Activated naive CD4-positive, alpha-beta T cell treated with anti-CD3 and anti-CD28 coated beads, Interleukin-2, amount 10 ng/mL, durations not matched to agents 7 days and 5 days (primary cell): ENCODE measurements at places on chromosomes 4 and X.

- no peak overlapping the region for H3K27ac ChIP-seq
- H3K4me1 ChIP-seq = no peaks in the 10 kb centered on the region
- H3K36me3 ChIP-seq = no peaks in the 10 kb centered on the region
- peaks cover 4% of the 10 kb centered on the region for H3K27me3 ChIP-seq
Measured at GRCh38 chrX:15877380-15877779, 22.8 kb upstream of the AP1S2 start.

- DNase-seq = no peak
- H3K36me3 ChIP-seq = no peaks in the 10 kb centered on the region
- no peaks in the 10 kb centered on the region for H3K4me1 ChIP-seq
Measured at GRCh38 chr4:120331486-120332370, 265.1 kb upstream of the MAD2L1 start.

- no peak for DNase-seq
- H3K4me1 ChIP-seq = no peaks in the 10 kb centered on the region
- H3K27me3 ChIP-seq = peaks cover 4% of the 10 kb centered on the region
- peaks cover 7% of the 10 kb centered on the region for H3K36me3 ChIP-seq
- H3K27ac ChIP-seq = no peak overlapping the region
Measured at GRCh38 chr4:4323705-4324534, 33.9 kb downstream of the ZBTB49 start.

DNA sequence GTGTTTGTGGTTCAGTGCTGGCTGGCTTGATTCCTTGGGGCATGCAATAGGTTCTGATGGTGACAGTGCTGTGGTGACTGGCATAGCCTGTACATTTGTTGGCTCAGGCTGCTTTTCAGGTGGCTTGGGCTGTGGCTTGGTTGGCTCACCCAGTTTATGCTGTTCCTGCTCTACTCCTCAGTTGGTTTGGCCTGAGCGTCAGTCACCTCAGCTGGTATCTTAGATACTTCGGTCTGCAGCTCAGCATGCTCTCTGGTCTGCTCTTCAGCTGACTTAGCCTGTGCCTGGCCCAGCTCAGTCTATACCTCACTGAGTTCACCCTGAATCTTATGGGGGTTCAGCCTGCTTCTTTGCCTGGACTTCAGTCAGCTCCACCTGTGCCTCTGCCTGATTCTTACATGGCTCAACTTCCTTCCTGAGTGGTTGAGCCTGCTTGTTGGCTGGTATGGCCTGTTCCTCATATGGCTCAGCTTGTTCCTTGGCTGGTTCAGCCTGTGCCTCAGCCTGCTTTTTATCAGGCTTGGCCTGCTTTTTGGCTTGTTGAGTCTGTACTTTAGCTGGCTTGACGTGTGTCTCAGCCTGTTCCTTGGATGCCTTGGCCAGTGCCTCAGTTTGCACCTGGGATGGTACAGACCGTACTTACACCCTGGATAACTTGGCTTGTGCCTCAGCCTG, 170.6 kb downstream of the MSN start:
- DNase-seq = no peak
- no peaks in the 10 kb centered on the region for H3K36me3 ChIP-seq
- H3K27me3 ChIP-seq = no peaks in the 10 kb centered on the region

- H3K27me3 ChIP-seq = no peaks in the 10 kb centered on the region
- no peak overlapping the region for H3K4me3 ChIP-seq
- H3K27ac ChIP-seq = no peak overlapping the region
Measured at GRCh38 chrX:119290476-119290875, 54.4 kb downstream of the PGRMC1 start.

DNA sequence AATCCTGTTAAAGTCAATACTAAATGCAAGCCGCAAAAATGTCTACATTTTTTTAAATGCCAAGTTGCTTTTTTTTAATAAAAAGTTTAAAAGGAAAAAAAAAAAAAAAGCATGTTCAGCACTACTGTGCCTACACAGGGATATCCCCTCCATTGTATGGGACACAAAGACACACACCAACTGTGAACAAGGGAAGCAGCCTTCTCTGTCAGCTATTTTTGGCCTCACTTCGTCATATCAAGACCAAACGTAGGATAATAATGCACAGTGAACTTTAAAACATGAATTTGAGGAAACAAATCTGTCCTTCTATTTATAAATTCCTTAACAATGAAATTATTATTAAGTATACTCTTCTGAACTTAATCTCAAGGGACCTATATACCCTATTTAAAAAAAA, 4.4 kb downstream of the FBXW7 start:
- H3K36me3 ChIP-seq = peaks cover 33% of the 10 kb centered on the region
- no peak overlapping the region for H3K27ac ChIP-seq
- H3K4me3 ChIP-seq = no peak overlapping the region
- H3K4me1 ChIP-seq = peaks cover 38% of the 10 kb centered on the region
- DNase-seq = no peak
- peaks cover 7% of the 10 kb centered on the region for H3K27me3 ChIP-seq

- peaks cover 7% of the 10 kb centered on the region for H3K4me1 ChIP-seq
- peak overlapping the region; percentile 66 for H3K4me3 ChIP-seq
- H3K27me3 ChIP-seq = peaks cover 39% of the 10 kb centered on the region
- no peaks in the 10 kb centered on the region for H3K36me3 ChIP-seq
Measured at GRCh38 chrX:65406532-65406931, 128.1 kb downstream of the LAS1L start.

DNA sequence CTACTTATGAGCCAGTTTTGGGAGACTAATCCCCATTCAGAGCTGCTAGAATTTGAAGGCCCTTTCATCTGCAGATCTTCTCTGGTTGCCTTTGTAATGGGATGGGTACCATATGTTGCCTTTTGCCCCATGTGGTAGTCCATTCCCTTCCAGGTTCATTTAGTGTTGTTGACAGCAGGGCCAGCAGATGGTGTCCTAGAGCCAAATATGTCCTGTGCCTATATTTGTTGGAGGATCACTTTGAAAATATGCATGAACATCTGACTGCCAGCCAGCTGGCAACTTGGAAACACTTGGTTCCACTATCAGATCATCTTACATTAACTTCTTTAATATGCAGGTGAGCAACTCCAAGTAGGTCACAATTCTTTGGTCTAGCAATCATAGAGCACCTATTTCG, 30.4 kb downstream of the CFAP299 start:
- peak; percentile 69 for DNase-seq
- H3K36me3 ChIP-seq = no peaks in the 10 kb centered on the region
- no peak overlapping the region for H3K4me3 ChIP-seq
- peaks cover 2% of the 10 kb centered on the region for H3K4me1 ChIP-seq
- no peak overlapping the region for H3K27ac ChIP-seq
- peaks cover 4% of the 10 kb centered on the region for H3K27me3 ChIP-seq

DNA sequence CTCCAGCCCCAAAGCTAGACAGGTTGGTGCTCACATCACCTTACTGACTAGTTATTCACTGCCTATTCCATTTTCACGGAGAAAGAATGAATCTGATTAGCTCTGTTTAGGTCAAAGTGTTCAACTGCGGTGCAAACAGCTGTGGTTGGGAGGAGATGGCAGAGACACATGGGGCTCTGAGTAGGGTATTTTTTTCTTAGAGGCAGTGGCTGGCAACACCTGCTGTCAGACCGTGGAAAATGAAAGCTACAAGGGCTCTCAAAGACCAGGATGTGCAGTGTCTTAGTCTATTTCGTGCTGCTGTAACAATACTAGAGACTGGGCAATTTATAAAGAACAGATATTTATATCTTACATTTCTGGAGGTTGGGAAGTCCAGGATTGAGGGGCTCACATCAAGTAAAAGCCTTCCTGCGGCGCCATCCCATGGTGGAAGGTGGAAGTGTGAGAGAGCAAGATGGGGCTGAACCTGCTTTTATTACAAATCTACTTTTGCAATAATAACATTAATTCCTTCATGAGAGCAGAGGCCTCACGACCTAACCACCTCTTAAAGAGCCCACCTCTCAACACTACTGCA, 10.6 kb downstream of the NYX start:
- no peaks in the 10 kb centered on the region for H3K27me3 ChIP-seq
- peak overlapping the region; percentile 4 for H3K27ac ChIP-seq
- H3K4me3 ChIP-seq = no peak overlapping the region
- H3K4me1 ChIP-seq = peaks cover 14% of the 10 kb centered on the region
- H3K36me3 ChIP-seq = no peaks in the 10 kb centered on the region

- H3K4me3 ChIP-seq = no peak overlapping the region
- H3K27me3 ChIP-seq = peaks cover 8% of the 10 kb centered on the region
- no peak for DNase-seq
- H3K36me3 ChIP-seq = no peaks in the 10 kb centered on the region
- no peak overlapping the region for H3K27ac ChIP-seq
- no peaks in the 10 kb centered on the region for H3K4me1 ChIP-seq
Measured at GRCh38 chr4:80312124-80312523, 23.4 kb upstream of the CFAP299 start.

DNA sequence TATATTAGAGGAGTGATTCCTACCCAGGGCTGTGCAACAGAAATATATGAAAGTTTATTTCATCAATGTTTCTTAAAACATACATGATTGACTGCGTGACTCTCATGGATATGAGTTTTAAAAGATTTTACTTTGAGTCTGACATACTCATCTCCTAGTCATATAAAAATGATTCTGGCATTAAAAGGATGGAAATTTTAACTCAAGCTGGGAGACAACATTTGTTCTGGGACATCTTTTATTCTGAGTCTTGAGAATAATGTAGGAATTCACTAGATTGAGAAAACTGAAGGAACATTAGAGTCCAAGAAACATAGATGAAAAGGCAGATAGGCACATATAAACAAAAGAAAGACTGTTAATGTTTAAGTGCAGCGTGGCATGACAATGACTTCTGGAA, 649.6 kb downstream of the SPRY1 start:
- no peaks in the 10 kb centered on the region for H3K4me1 ChIP-seq
- H3K4me3 ChIP-seq = no peak overlapping the region
- no peak for DNase-seq
- H3K36me3 ChIP-seq = no peaks in the 10 kb centered on the region

- no peak overlapping the region for H3K4me3 ChIP-seq
- H3K27ac ChIP-seq = no peak overlapping the region
- H3K27me3 ChIP-seq = peaks cover 20% of the 10 kb centered on the region
- H3K4me1 ChIP-seq = no peaks in the 10 kb centered on the region
- H3K36me3 ChIP-seq = no peaks in the 10 kb centered on the region
Measured at GRCh38 chr4:152992466-152992865, 56.3 kb downstream of the FHDC1 start.

DNA sequence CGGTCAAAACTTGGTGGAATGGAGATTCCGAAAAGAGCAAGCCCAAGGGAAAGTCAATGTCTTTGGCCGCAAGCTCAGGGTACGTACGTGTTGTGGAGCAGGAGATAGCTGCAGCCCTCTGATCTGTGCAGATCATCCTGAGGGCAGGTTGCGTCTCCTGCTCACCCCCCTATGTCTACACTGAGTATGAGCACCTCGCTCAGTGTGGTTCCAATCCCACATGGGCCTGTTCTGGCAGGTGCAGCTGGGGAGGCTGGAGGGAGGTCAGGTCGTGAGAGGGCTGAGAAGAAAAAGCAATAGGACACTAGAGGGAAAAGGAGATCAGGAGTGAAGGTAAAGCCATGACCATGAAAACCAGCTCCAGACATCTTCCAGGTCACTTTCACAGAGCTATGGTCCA, 142.1 kb downstream of the DCTD start:
- no peaks in the 10 kb centered on the region for H3K36me3 ChIP-seq
- no peaks in the 10 kb centered on the region for H3K4me1 ChIP-seq
- peaks cover 4% of the 10 kb centered on the region for H3K27me3 ChIP-seq
- H3K27ac ChIP-seq = no peak overlapping the region
- no peak overlapping the region for H3K4me3 ChIP-seq
- no peak for DNase-seq

- DNase-seq = no peak
- no peak overlapping the region for H3K27ac ChIP-seq
- no peaks in the 10 kb centered on the region for H3K27me3 ChIP-seq
- no peak overlapping the region for H3K4me3 ChIP-seq
- H3K4me1 ChIP-seq = no peaks in the 10 kb centered on the region
Measured at GRCh38 chrX:28472926-28473325, 114.3 kb upstream of the IL1RAPL1 start.

DNA sequence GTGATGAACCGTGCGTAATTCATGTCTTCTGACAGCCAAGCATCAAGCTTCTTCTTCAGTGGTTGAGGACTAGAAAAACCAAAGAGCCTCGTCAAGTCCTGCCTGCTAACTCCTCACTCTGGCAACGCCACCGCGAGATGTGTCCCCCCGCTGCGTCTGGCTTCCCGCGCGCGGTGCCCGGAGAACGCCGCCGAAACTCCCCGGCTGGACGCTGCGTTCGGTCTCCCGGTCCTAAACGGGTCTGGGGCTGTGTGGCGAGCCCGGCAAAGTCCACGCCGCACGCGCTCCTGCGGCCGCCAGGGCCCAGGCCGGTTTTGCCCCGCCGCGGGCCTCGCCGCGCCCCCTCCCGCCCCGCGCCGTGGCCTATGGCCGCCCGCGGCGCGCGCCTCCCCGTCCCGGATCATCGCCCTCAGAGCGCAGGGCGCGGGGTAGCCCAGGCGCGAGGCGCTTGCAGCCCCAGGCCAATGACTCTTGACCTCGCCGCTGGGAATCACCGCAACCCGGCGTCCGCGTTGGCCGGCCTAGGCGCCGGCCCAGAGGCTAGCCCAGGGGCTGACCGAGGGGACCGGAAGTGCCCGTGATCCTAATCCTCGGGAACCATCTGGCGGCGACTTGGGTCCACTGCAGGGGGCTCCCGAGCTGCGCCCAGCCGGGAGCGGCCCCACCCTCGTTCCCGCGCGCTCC, at the start of gene AADAT:
AADAT (minus strand) TSS at position 289 of the 684 bp plus-strand sequence; CDS start at position 23, 266 bp downstream.
- H3K36me3 ChIP-seq = no peaks in the 10 kb centered on the region
- no peak within 1 kb of the TSS for H3K27ac ChIP-seq
- peaks cover 48% of the 10 kb centered on the region for H3K27me3 ChIP-seq
- peak within 1 kb of the TSS; percentile 63 for H3K4me3 ChIP-seq
- peak; percentile 30 for DNase-seq

GRCh38 chr4:54929459-54929858, 195.9 kb downstream of the KDR start:
- H3K36me3 ChIP-seq = no peaks in the 10 kb centered on the region
- peaks cover 3% of the 10 kb centered on the region for H3K27me3 ChIP-seq
- H3K27ac ChIP-seq = no peak overlapping the region
- no peak for DNase-seq
- no peak overlapping the region for H3K4me3 ChIP-seq

- H3K4me3 ChIP-seq = no peak overlapping the region
- no peaks in the 10 kb centered on the region for H3K36me3 ChIP-seq
- no peaks in the 10 kb centered on the region for H3K27me3 ChIP-seq
- H3K27ac ChIP-seq = no peak overlapping the region
- DNase-seq = no peak
- H3K4me1 ChIP-seq = no peaks in the 10 kb centered on the region
Measured at GRCh38 chrX:118062048-118062789, 54.4 kb downstream of the KLHL13 start.

GRCh38 chr4:55318175-55319129, 27.6 kb upstream of the SRD5A3 start:
- no peaks in the 10 kb centered on the region for H3K27me3 ChIP-seq
- no peak overlapping the region for H3K4me3 ChIP-seq
- no peak for DNase-seq

GRCh38 chr4:81257021-81257420, 42.0 kb upstream of the PRKG2 start:
- H3K36me3 ChIP-seq = no peaks in the 10 kb centered on the region
- no peak for DNase-seq
- no peaks in the 10 kb centered on the region for H3K27me3 ChIP-seq
- no peaks in the 10 kb centered on the region for H3K4me1 ChIP-seq
- H3K4me3 ChIP-seq = no peak overlapping the region
- no peak overlapping the region for H3K27ac ChIP-seq

DNA sequence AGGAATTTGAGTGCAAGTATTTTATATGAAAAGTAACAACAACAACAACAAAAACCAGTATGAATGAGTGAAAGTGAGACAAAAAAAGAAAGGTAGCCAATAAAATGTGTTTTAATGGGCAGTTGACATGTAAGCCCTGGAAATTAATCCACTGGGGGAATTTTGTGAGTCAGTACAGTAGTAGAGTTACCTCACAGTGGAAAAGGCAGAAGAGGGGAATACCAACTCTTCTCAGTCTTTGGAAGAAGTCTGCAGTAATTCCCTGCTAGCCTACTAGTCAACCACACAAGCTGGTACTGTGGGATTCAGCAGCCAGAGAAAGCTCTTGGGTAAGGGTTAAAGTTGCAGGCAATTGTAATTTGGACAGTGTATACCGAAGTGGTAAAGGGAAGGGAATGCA, 76.3 kb upstream of the IL15 start:
- no peak overlapping the region for H3K27ac ChIP-seq
- no peaks in the 10 kb centered on the region for H3K36me3 ChIP-seq
- H3K4me1 ChIP-seq = no peaks in the 10 kb centered on the region
